GM23338 (cell line): ENCODE measurements at places on chromosomes 5 and 9. TPM values are rescaled to one million over a fixed set of nuclear protein-coding genes. Genes with fewer than 3 reads are reported as not detected.
A peak's percentile ranks its signal among the peaks of the same experiment; 100 is the strongest.

The GHR gene
- 0.39 and 1.9 TPM in 2 replicates for total RNA-seq

The FOXD4L6 gene
- 0.21 TPM in 1 of 2 replicates, not detected in the other for total RNA-seq

The SH3RF2 gene
- 1.1 and 2.4 TPM in 2 replicates for total RNA-seq

The CEL gene
- total RNA-seq, result 1.0 and 2.3 TPM in 2 replicates

GRCh38 chr5:45281081-45281480 is 415.1 kb downstream of the HCN1 start:
- peak; percentile 14 for DNase-seq

- DNase-seq, result no peak
Measured at GRCh38 chr5:961711-962240, 46.8 kb upstream of the NKD2 start.

- DNase-seq, result no peak
Measured at GRCh38 chr9:130143279-130143893, 28.8 kb upstream of the NCS1 start.

- peak; percentile 90 for DNase-seq
Measured at GRCh38 chr5:76601470-76601869, 21.7 kb downstream of the F2RL2 start.

- DNase-seq, result no peak
Measured at GRCh38 chr5:164966611-164967010, 1461.2 kb downstream of the MAT2B start.

DNA sequence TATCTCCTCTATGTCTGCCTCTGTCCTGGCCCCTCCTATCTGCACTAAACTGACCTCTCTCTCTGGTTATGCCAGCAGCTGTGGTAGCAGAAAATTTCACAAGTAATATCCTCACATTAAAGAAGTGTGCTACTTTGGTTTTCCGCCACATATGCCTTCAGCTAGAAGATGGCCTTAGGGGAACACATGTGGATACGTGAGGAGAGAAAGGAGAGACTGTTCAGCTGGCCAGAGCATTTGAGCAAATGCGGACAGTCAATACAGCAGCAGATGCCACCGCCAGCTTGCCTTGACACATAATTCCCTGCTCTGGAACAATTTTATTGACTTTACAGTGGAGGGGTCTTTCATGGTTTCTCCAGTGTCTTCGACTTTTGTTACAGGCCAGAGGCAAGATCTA is 434.6 kb downstream of the TAF11L14 start:
- DNase-seq, result no peak

- DNase-seq, result peak; percentile 95
Measured at GRCh38 chr5:158174918-158175851, 316.2 kb upstream of the CLINT1 start.

DNA sequence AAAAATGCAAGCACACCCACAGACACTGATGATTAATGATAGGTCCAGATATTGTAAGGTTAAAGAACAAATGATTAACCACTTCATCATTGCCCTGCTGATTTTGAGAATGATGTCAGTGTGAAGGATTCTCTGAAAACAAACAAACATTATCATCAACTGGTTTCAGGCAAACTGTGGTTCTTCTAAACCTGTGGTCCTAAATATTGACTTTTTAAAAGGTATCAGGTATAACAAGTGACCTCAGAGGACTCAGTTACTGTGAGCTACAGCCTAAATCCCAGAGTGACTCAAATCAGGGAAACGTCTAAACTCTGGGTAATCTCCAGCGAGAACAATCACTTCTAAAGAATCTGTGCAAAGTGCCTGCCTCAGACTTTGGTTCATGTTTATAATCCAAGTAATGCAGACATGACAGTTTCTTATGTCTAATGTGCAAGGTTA is 172.3 kb upstream of the CDH6 start:
- no peak for DNase-seq

DNA sequence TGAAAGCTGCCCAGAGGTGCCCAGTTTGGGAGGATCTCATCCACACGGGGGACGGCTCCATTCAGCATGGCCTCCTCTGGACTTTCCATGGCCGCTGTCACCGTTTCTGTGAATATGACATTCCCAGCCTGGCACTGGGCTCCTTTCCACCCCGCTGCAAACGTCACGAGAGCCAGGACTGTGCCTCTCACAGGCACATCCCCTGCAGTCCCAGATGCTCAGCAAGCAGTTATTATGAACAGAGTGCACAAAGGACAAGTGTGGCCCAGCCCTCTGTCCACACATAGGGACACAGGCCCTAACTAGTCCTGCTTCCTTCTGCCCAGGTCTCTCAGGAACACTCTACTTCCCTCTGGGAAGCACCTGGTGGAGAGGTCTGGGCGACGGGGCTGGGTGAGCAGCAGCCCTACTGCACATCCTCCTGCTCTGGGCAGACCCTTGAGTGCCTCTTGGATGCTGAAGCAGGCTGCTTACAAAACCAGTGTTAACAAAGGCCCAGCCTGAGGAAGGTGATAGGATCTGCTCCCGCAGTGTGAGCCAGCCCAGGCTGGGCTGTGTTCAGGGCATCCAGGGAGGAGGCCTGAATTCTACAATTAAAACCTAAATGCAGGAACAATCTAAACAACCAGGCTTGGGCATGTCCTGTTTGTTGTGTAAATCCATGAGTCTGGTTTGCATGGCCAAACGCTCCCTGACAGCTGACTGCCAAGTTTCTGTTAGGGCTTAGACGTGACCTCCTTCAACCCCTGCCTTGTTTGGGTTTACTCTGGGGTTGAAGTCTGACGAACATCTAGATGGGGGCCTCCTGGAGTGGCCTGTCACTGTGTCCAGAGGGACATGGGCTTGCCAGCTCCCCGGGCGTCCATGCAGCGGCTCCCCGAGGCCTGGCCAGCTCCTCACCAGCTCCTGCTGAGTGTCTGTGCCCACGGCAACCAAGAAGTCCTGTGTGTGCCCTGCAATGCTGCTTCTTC is 269.8 kb downstream of the GADD45G start:
- DNase-seq, result no peak

DNA sequence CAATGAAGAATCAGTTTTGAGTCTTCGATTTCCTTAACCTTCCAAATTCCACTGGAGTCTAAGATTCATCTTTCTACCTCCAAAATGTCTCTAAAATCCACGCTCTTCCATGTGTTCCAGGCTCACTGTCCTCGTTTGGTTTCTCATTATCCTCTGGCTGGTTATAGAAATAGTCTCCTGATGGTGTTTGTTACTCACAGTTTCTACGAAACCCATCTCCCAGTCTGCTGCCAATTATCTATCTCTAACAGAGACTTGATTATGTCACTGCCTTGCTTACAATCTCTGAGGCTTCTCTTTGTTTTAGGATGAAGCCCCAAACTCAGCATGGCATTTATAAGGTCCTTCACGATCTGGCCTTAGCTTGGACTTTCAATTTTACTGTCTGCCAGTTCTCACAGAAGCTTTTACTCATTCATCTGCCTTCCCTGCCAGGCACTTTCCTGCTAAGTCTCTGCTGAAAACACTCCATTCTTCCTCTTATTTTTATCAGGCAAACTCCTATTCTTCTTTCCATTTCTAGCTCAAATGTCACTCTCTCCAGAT is 339.6 kb upstream of the SGCD start:
- no peak for DNase-seq
